Neural progenitor cell (in vitro differentiated cells): ENCODE measurements at places on chromosomes 3 and 15. TPM values are rescaled to one million over a fixed set of nuclear protein-coding genes. Genes with fewer than 3 reads are reported as not detected.

Gene TRH
- total RNA-seq = 0.19 TPM in 1 of 2 replicates, not detected in the other

Gene NANOGP8
- 1.5 TPM in 1 of 2 replicates, not detected in the other for total RNA-seq

Gene DCUN1D1
- total RNA-seq = 36.9 and 63.6 TPM in 2 replicates

Gene TRANK1
- 10.5 and 12.1 TPM in 2 replicates for total RNA-seq

Gene RPL22L1
- total RNA-seq = 84.3 and 107 TPM in 2 replicates

Gene NPRL2
- 15.5 and 35.7 TPM in 2 replicates for total RNA-seq

Gene THUMPD3
- 20.5 and 23.9 TPM in 2 replicates for total RNA-seq

DNA sequence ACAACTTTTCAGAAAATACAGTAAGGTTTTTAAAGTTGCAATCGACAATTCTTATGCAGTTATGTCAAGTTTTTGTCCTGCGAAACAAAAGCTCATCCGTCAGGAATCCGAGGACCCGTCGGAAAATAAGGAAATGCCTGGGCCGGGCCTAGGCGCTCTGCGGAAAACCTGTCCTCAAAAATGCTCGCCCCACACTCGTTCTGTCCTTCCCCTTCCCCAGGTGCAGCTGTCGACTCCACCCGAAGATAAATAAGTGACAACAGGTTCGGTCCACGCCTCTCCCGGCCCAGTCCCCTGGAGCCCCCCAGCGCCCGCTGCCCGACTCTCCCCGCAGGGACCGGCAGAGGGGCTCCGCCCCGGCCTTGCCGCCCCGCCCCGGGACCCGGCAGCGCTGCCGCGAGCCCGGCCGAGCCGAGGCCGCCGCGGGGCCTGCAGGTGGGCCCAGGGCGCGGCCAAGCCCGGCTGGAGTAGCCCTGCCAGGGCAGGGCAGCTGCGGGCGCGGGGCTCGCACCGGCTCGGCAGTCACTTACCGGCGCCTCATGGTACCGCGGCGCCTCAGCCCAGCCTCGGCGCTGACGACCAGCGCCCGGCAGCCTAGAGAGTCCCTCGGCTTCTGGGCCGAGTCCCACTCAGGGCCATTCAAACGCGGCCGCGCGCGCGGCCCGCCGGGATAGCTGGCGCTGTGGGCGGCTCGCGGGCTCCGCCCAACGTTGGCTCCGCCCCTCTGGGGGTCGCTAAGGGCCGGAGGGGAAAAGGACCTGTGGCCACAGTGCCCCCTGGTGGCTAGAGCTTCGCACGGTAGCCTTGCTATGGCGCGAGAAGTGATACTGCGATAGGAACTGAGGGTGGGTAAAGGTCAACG is at the start of gene KATNBL1:
Gene KATNBL1 (minus strand): TSS at position 676 of the 862 bp plus-strand sequence. CDS start 46,420 bp downstream, outside the sequence.
- H3K27me3 ChIP-seq = no peaks in the 10 kb centered on the region
- peaks cover 7% of the 10 kb centered on the region for H3K4me1 ChIP-seq
- H3K4me3 ChIP-seq = peak within 1 kb of the TSS; percentile 90
- H3K36me3 ChIP-seq = no peaks in the 10 kb centered on the region
- peak; percentile 99 for DNase-seq
- H3K27ac ChIP-seq = peak within 1 kb of the TSS; percentile 94

DNA sequence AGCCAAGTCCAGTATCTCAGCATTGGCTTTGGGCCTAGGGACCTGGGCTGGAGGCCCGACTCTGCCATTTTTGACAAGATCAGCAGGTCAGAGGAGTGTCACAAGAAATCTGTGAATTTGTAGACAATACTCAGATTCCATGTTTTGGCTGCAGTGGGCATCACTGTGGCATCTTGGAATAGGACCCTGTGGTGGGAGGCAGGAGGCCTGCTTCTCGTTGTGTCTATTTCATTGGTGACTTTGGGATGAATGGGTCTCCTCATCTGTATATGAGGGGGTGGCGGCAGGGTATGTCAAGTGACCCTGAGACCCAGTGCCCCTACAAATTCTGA is 3.3 kb downstream of the C15orf39 start:
- H3K36me3 ChIP-seq = no peaks in the 10 kb centered on the region
- no peak overlapping the region for H3K4me3 ChIP-seq
- H3K4me1 ChIP-seq = peaks cover 18% of the 10 kb centered on the region

DNA sequence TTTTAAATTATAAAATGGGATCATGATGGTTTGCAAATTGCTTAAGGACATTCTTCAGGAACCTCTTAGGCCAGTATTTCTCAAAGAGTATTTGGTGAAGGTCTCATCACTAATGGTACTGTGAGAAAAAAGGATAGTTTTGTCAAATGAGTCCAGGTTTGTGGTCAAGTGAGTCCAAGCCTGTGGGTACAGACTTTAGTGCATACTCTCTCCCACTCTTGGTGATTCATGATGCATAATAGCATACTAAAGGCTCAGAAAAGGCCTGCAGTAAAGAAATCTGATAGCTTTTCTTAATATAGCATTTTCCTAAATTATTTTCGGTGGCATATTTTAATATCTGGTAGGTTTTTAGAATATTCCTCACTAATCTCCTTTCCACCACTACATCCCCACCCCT is 20.0 kb downstream of the BOC start:
- no peak overlapping the region for H3K27ac ChIP-seq
- no peak overlapping the region for H3K4me3 ChIP-seq
- H3K36me3 ChIP-seq = peaks cover 14% of the 10 kb centered on the region
- H3K4me1 ChIP-seq = peaks cover 64% of the 10 kb centered on the region
- DNase-seq = no peak

DNA sequence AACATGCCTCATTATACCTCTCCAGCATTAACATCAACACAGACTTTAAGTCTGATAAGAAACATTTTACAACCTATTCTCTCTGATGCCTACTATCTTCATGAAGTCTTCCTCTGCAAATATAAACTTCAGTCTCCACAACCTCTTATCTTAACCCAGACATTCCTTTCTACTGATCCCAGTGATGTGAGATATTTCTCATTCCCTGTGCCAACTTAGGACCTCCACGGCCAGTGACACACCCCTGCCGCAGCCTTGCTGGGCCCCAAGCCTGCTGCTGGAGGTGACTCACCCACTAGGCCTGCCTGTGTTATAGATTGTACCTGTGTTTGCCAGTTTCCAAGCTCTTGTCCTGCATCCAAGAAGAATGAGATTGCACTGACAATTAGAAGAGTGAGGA is 734.5 kb upstream of the CADM2 start:
- DNase-seq = no peak
- H3K4me3 ChIP-seq = no peak overlapping the region
- no peaks in the 10 kb centered on the region for H3K27me3 ChIP-seq
- peaks cover 13% of the 10 kb centered on the region for H3K36me3 ChIP-seq

GRCh38 chr3:151992326-151993041 is 119.0 kb downstream of the SUCNR1 start:
- no peak for DNase-seq
- H3K27ac ChIP-seq = no peak overlapping the region
- no peaks in the 10 kb centered on the region for H3K36me3 ChIP-seq
- H3K27me3 ChIP-seq = no peaks in the 10 kb centered on the region

DNA sequence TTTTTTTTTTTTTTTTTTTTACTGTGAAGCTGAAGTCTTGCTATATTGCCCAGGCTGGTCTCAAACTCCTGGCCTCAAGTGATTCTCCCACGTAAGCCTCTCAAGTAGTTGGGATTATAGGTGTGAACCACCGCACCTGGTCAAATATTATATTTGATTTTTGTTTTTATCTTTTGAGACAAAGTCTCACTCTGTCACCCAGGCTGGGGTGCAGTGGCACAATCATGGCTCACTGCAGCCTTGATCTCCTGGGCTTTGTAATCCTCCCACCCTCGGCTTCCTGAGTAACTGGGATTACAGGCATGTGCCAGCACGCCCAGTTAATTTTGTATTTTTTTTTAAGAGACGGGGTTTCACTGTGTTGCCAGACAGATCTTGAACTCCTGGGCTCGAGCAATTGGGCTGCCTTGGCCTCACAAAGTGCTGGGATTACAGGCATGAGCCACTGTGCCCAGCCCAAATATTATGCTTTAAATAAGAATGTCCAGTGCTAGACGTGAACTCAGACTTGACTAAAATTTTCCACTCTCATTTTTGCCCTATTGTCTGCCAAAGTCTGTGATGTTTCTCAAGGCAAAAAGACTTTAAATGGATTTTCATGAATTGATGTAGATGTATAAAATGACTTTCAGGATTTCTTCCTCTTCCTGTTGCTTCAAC is 33.4 kb upstream of the CRBN start:
- no peak for DNase-seq
- no peaks in the 10 kb centered on the region for H3K4me1 ChIP-seq
- H3K27ac ChIP-seq = no peak overlapping the region
- H3K36me3 ChIP-seq = no peaks in the 10 kb centered on the region

DNA sequence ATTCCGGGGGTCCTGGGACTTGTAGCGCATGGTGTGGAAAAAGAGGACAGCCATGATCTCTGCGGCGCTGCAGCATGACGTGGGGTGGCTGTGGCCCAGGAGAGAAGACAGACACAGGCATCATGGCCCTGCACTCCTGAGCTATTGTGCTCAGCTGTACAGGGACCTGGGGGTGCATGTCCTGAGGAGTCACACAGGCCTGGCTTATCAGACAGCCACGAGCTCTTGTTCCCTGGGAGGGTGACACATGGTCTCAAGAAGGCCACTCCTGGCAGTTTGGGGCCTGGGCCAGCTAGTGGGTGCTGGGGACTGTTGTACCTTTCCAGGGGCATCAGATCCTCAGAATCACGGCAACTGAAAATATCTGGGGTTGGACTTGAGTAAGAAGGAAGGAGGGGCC is 13.7 kb downstream of the TKT start:
- no peak overlapping the region for H3K27ac ChIP-seq
- H3K4me3 ChIP-seq = no peak overlapping the region

DNA sequence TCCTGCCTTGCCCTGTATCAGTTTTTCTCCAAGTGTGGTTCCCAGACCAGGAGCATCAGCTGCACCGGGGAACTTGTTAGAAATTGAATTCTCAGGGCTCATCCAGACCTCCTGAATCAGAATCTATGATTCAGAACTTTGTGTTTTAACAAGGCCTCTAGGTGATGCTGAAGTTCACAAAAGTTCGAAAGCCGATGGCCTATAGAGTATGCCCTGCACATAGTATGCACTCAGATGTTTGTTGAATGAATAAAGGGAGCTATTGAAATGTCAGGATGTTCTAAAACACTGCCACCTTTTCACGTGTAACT is 664 bp upstream of the LARP6 start:
- no peaks in the 10 kb centered on the region for H3K36me3 ChIP-seq
- no peak for DNase-seq
- peak overlapping the region; percentile 78 for H3K4me3 ChIP-seq
- H3K4me1 ChIP-seq = no peaks in the 10 kb centered on the region

DNA sequence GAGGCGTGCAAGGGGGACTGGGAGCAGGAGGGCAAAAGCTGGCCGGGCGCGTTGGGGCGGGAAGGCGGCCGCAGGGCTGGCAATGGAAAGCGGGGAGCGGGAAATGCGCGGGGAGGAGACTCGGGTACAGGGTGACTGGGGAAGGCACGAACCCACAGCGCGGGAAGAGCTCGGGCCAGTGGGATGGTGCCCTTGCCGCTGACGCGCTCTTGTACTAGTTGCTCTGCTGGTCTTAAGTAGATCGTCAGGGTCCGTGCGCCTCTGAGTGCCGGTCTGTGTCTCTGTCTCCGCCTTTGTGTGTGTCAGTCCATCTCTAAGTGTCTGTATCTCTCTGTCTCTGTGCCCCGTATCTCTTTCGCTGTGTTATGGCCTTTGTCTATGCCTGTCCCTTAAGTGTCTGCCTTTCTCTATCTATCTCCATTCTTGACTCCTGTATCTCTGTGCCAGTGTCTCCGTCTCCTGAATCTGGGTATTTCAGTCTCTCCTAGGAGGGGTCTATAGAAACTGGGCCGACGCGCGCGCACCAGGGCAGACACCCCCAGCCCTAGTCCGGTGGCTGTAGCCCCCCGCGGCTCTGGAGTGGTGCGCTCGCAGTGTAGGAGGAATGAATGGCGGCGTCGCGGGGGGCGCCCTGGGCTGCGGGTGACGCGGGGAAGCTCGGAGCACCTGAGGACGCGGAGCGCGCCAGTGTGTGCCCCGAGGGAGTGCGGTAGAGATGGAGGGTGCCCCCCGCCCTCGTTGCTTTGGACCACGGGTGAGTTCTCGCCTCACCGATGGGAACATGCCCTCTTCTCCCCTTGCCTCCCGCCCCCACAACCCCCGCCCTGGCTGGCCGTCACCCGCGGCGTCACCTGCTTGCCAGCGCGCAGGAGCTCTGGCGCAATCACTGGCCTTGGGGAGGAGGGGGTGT is 756 bp upstream of the CAMK2N2 start:
- H3K4me3 ChIP-seq = peak overlapping the region; percentile 75
- H3K27me3 ChIP-seq = peaks cover 80% of the 10 kb centered on the region
- no peak overlapping the region for H3K27ac ChIP-seq
- peak; percentile 49 for DNase-seq
- H3K4me1 ChIP-seq = peaks cover 12% of the 10 kb centered on the region

- DNase-seq = no peak
- no peak overlapping the region for H3K27ac ChIP-seq
- H3K4me1 ChIP-seq = no peaks in the 10 kb centered on the region
- no peak overlapping the region for H3K4me3 ChIP-seq
- H3K27me3 ChIP-seq = no peaks in the 10 kb centered on the region
These were observed 225.7 kb downstream of the DPH6 start for GRCh38 chr15:35320158-35320780.

- peak within 1 kb of the TSS; percentile 80 for H3K27ac ChIP-seq
- H3K36me3 ChIP-seq = no peaks in the 10 kb centered on the region
- no peaks in the 10 kb centered on the region for H3K4me1 ChIP-seq
- DNase-seq = peak; percentile 93
- H3K27me3 ChIP-seq = no peaks in the 10 kb centered on the region
These were observed at the start of gene SLC25A38 for GRCh38 chr3:39383045-39383880. SLC25A38 (plus strand) TSS chr3:39383370; CDS start chr3:39383725, 355 bp downstream.

- H3K36me3 ChIP-seq = no peaks in the 10 kb centered on the region
- H3K4me1 ChIP-seq = peaks cover 10% of the 10 kb centered on the region
- H3K27me3 ChIP-seq = no peaks in the 10 kb centered on the region
- H3K4me3 ChIP-seq = no peak overlapping the region
- no peak for DNase-seq
These were observed 70.1 kb downstream of the ZNF609 start for GRCh38 chr15:64530472-64530871.

GRCh38 chr15:71290002-71290401 is 174.7 kb downstream of the THSD4 start:
- no peak for DNase-seq
- no peaks in the 10 kb centered on the region for H3K27me3 ChIP-seq
- H3K4me3 ChIP-seq = no peak overlapping the region
- peaks cover 10% of the 10 kb centered on the region for H3K4me1 ChIP-seq

DNA sequence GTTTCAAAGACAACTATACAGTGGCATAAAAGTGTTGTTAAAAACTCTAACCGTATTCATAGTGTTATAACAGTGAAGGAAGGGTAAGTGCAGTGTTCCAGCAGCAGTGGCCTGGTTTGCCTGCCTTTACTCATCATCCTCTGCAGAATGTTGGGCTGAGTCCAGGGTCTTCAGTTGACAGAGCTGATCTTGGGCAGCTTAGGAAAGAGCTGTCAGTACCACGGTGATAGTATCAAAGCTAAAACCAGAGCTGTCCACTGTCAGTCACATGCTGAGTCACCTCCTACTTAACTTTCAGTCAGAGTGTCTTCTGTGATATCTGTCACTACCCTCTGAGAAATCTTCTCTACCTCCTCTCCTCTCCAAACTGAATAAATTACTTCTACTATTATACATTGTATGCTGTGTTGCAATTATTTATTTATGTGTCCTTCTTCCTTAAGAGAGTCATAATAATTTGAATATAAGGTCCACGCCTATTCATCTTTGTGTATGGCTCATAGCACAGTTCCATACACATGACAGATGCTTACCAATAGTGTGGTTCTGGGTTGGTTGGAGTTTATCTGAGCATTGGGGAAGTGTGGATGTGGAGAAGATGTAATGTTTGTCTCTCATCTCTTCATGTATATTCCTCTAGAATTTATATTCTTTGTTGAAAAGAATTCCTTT is 242.1 kb downstream of the ZIC1 start:
- no peak overlapping the region for H3K27ac ChIP-seq
- no peaks in the 10 kb centered on the region for H3K27me3 ChIP-seq
- H3K4me3 ChIP-seq = no peak overlapping the region
- no peak for DNase-seq
- no peaks in the 10 kb centered on the region for H3K36me3 ChIP-seq
- H3K4me1 ChIP-seq = peaks cover 12% of the 10 kb centered on the region
